LHCN-M2 (cell line): ENCODE measurements at places on chromosomes 12 and 14. TPM values are rescaled to one million over a fixed set of nuclear protein-coding genes. Genes with fewer than 3 reads are reported as not detected.

The MYL2 gene
- not detected in 2 replicates for total RNA-seq

The EDDM3A gene
- not detected in 2 replicates for total RNA-seq

The PLA2G1B gene
- total RNA-seq, result not detected in 2 replicates

The CD69 gene
- not detected in 2 replicates for total RNA-seq

The RASSF9 gene
- not detected in 2 replicates for total RNA-seq

- no peak for DNase-seq
These were observed 1067.9 kb downstream of the BCL11B start for GRCh38 chr14:98204139-98204538.

DNA sequence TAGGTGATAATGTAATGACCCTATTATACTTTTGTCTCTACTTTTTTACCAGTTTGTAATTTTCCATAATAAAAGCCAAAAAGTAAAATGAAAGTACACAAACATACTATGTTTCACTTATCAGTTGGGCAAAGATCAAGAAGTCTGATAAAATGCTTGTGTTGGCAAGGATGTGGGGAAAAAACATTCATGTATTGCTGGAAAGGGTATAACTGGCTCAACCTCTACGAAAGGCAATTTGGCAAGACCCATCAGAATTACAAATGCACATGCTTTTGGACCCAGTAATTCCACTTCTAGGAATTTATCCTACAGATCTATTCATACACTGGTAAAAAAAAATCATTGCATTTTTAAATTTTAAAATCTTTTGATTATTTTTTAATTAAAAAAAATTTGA is 68.0 kb downstream of the SPTB start:
- no peak for DNase-seq

DNA sequence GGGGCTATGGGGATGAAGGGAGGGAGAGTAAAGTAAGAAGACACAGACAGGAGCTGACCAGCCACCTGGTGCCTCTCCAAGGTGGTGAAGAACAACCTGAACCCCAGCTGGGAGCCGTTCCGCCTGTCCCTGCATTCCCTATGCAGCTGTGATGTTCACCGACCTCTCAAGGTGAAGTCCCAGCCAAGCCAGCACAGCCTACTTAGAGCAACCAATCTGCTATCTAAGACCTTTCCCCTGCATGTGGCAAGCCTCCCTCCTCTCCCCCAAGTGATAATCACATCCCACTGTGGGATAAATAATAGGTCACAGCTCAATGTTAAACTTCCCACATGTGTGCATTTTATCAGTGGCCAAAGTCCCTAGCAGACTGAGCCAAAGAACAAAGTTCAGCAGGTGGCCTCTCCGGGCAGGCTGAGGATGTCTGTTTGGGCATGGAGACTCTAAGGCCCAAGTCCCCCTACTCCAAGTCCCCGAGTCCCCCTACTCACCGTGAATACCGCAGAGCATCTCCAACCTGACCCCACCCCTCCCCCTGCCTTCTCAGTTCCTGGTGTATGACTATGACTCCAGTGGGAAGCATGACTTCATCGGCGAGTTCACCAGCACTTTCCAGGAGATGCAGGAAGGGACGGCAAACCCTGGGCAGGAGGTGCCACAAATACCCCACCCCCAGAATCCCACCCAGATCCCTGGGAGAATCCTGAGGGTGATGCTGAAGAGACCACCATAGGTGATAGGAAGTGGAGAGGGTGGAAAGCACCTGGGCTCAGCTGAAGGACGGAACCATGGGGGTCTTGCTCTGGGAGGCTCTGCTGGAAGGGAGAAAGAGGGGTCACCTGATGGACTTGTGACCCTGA is 3.5 kb downstream of the CPNE6 start:
- no peak for DNase-seq

DNA sequence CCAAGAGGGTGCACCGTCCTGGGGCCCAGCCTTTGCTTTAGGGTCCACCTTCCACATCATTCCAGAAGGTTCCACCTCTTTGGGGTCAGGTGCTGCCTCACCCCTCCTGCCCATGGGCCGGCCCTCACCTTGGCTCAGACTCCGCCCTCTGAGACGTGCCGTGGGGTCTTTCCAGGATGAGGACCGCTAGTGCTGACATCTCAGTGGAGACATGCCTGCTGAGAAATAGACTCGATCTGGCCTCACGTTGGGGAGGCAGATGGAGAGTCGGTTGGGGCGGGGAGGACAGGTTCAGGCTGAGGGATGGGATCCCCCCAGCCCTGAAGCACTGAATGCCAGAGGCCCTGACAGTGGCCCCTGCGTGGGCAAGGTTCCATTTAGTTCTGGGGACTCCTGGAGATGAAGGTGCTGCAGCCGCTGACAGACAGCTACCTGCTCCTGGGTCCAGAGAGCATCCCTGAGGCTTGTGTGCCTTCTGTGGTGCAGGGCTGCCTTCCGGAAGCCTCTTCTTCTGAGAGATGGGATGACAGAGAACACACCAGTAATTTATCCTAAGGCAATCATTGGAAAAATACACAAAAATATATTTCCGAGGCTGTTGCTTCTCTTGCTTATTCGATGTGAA is 185.3 kb downstream of the KIF26A start:
- DNase-seq, result no peak

- no peak for DNase-seq
These were observed 31.1 kb downstream of the PITPNM2 start for GRCh38 chr12:123119808-123120207.

DNA sequence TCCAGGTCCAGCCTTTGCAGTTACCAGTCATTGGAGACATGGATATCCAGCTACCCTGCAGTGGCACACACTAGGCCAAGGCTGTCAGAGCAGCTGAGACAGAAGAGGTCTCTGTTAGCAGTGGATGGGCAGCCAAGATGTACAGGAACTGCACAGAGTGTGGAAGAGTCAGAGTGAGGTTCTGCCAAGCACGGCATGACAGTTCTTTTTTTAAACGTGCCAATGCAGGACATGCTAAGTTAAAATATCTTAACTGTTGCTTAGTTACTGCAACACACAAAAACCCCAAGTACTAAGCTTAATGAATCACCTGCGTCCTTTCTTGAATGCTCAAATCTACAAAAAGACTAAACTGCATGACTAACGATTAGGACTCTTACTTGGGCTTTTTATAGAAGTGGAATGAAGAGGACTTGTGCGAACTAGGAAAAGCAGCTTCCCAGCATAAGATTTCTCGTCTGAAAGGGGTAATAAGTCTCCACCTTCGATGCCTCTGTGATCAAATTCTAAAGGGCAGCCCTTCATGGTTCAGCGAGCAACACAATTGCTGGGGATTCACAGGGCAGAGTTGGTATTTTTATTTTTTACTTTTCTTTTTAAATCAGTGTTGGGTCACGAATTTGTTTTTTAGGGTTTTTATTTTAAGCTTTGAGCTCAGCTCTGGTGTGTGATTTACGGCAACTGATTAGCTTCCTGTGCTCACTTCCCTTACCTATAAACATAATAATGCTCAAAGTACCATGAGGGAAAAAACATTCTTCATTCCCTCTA is 20.6 kb downstream of the MAPK1IP1L start:
- peak; percentile 97 for DNase-seq

GRCh38 chr12:120754792-120755191 is 29.2 kb downstream of the ACADS start:
- no peak for DNase-seq

GRCh38 chr12:50979369-50980052 is 27.2 kb downstream of the HIGD1C start:
- no peak for DNase-seq

DNA sequence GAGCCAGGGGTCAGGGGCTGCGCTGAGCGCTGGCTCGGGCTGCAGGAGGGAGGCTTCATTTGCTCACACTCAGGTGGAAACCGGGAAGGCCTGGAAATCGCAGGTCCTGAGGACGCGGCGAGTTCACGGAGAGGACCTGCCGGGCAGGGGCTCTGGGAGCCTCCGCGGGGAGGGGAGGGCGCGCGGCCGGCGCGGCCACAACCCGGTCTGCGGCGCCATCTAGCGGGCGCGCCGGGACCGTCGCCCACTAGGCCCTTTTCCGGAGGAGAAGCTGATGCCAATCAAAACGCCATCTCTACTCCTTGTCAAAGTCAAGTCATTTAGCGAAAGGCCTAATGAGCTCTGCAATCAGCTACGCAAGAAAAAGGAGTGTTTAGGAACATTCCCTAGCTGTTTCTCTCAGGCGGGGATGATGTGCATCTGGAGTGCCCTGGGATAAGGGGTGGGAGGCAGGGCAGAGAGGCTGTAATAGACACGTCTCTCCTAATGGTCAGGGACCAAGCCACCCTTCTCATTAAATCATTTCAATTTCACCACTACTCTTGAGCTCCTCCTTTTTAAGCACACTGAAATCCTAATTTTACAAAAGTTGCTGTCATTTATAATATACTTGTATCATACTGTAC is 885.8 kb upstream of the TMEM132C start:
- DNase-seq, result peak; percentile 34

DNA sequence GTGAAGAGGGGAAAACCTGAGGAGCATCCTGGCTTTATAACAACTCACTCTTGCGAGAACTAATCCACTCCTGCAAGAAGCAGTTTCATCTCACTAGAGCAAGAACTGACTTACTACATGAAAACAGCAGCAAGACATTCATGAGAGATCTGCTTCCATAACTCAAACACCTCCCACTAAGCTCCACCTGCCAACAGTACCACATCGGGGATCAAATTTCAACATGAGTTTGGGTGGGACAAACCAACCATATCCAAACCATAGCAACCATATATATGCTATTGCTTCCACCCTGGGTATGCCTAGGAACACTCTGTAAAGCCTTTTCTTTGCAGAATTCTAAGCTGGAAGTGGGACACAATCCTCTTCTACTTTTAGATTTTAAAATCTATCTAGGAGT is 13.9 kb upstream of the AVPR1A start:
- DNase-seq, result no peak

- DNase-seq, result no peak
These were observed 10.0 kb downstream of the FBXO33 start for GRCh38 chr14:39422243-39422642.

DNA sequence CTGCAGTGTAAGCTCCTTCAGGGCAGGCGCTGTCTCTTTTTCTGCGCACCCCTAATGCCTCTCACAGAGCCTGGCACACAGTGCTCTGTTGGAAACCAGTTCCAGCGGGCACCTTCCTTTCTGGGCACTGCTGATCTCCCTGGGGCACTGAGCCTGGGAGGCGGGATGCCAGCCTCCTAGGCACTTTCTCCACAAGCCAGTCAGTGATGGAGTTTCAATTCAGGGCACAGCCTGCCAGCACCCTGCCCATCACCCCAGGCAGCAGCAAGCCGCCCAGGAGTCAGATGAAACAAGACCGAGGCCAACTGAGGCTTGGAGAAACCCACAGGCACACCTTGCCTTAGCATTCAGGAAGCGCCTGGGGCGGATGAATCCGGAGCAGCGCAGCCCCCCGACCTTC is 5.7 kb upstream of the CTDSP2 start:
- DNase-seq, result no peak

DNA sequence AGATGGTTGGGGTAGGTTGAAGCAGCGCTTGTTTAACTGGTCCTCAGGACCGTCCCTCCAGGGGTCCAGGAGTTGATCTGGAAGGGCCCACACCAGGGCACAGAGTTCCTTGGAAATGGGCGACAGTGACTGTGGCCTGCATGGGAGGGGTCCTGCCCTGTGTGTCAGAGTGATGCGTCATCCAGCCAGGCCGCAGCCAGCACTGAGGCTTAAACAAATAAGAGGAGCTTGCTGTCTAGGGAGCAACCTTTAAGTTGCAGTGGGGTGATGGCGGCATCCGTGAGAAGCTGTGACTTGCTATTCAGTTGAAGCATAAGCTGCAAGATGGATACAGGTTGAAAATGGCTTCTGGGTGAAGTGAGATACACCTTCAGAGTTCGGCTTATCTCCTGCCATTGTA is 20.2 kb downstream of the DCAF4 start:
- DNase-seq, result no peak

DNA sequence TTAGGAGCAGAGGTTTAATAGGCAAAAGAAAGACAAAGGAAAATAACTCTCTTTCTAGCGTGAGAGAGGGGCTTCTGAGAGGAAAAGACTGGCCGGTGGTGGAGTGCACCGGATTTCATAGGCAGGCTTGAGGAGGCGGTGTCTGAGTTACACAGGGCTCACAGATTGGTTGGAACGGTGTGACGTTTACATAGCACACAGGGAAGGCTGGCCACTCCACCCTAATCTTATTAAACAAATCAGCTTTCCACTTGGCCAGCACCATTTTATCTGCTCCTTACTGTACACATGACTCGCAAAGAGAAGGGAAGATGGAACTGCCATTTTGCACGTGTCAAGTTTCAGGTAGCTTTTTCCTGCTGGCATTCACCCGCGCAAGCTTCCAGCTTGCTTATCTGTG is 587.7 kb downstream of the RPL10L start:
- DNase-seq, result no peak

DNA sequence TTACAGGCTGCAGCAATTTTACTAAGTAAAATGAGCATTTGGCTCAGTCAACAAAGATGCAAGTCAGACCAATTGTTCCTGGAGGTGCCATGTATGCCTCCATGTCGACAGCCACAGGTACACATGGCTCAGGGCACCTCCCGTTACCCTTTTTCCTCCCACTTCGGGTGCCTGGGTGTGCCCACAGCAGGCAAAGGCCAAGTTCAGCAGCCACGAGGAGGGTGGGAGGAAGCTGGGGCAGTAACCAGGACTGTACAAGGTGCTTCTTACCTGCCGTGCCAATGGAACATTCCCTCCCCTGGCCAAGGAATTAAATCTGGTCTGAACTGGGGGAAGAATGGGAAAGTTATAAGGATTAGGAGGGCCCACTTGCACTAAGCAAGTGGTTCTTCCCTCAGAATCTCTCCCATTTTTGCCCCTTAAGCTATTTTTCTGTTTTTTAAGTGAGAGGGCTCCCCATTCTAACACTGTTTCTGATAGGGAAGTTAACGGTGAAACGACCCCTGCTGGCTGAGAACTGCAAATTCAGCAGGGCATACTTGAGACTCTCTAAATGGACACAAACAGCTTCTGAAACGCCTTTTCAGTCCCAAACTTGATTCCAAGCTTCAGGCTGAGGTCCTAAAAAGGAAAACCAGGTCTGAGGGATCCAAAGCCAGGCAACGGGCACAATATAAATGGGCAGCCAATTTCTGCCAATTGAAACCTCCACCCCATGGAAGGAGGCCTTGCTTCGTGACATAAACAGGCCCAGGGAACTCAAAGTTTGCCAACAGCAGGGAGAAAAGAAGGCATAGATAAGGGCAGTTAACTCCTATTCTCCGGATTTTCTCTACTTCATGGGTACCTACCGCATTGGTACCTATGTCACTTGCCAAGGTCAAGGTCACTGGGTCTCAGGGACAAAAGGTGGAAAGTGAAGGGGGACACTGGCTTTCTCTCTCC is 24.8 kb downstream of the CLECL1 start:
- peak; percentile 50 for DNase-seq

DNA sequence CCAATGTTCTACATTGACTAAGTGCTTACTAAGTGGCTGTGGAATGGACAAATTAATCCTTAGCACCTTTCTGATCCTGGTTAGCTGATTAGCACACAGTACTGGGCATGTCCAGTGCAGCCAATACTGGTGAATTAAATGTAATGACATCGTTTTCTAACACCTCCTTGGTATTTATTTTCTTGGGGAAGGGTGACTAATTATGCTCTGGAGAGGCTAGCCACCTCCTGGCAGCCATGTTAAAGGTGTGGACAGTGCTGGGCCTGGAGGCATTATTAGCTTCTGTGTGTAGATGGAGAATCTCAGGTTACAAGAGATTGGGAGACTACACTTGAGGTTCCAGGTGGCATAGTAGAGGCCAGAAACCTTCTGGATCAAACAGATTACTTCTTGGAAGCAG is 230.9 kb upstream of the DDHD1 start:
- DNase-seq, result no peak
